ENCODE measurements at places on chromosomes 5 and 9.
A peak's percentile ranks its signal among the peaks of the same experiment; 100 is the strongest.

DNA sequence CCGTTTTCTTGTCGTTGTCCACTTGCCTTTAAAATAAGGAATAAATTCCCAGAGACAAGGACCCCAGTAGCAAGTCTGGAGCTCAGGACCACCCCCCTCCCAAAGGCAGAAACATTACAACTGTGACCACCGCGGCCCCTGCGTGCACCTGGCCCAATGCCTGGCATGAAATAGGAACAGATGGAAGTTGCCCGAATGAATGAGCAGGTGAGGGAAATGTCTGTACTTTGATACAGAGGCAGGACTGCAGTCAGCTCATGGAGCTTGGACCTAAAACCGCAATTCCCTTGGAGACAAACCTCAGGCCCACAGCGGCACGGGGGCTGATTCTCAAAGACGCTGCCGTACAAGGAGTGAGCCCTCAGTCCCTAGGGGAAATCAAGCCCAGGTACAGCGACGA, 55.3 kb upstream of the SARDH start:
- DNase-seq = no peak

DNA sequence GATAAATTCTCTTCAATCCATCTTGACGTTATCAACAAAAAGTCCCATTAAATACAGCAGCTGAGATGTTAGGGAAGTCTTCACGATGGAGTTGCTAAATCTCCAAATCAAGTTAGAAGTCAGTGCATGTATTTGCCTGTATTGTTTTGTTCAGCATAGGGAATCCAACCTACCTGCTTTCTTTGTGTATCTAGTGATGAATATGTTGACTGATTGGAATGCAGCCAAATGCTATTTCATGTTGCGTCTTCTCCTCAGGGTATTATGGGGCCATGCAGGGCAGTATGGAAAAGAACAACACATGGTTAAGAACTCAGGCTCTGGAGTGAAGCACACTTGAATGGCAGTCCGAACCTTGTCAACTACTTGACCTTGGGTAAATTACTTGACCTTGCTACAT, 529.5 kb upstream of the ZNF462 start:
- DNase-seq = no peak

GRCh38 chr5:78776637-78777036, 128.1 kb upstream of the LHFPL2 start:
- no peak for DNase-seq

DNA sequence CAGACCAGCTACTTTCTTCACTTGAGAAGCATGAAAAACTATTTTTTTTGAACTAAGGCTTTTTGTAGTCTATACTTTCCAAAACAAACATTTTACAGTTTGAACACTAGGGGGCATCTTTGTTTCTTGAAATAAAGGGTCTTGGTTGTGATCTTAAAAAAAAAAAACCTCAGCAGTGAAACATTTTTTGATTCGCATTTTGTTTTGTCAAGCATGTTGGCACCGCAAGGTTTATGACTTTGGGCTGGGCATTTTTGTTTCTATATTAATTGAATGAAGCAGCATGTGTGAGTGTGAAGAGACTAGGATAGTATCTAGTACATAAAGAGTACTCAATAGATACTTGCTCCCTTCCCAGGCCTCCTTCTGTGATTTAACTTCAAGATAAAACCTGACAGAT, 31.6 kb upstream of the ACOT12 start:
- DNase-seq = no peak

- no peak for DNase-seq
Observed at GRCh38 chr5:66966439-66966838, 230.2 kb downstream of the CD180 start.

DNA sequence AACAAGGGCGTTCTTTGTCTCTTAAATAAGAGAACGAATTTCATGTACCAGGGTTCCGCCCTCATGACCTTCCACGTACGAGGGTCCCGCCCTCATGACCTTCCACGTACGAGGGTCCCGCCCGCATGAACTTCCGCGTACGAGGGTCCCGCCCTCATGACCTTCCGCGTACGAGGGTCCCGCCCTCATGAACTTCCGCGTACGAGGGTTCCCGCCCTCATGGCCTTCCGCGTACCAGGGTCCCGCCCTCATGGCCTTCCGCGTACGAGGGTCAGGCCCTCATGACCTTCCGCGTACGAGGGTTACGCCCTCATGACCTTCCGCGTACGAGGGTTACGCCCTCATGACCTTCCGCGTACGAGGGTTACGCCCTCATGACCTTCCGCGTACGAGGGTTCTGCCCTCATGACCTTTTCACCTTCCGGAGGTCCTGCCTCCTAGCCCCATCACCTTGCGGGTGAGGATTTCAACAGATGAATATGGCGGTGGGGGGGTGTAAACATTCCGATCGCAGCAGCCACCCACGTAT, 273.9 kb upstream of the ADAMTS16 start:
- no peak for DNase-seq

DNA sequence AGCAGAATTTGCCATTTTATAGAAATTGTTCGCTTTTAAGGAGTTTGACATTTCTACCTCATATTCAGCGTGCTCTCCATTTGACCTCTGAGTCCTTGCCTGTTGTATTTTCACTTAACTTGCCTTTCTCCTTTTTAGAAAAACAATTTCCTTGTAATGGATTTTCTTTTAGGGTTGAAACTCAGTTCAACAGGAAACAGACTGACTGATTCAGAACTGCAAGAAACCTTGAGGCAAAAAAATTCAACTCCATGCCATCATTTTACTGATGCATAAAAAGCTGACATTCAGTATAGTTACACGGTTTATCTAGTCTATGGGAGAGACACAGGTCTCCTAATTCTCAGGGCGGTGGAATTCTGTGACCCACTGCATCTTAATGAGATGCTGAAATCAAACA, 59.8 kb downstream of the MRPS30 start:
- DNase-seq = no peak

DNA sequence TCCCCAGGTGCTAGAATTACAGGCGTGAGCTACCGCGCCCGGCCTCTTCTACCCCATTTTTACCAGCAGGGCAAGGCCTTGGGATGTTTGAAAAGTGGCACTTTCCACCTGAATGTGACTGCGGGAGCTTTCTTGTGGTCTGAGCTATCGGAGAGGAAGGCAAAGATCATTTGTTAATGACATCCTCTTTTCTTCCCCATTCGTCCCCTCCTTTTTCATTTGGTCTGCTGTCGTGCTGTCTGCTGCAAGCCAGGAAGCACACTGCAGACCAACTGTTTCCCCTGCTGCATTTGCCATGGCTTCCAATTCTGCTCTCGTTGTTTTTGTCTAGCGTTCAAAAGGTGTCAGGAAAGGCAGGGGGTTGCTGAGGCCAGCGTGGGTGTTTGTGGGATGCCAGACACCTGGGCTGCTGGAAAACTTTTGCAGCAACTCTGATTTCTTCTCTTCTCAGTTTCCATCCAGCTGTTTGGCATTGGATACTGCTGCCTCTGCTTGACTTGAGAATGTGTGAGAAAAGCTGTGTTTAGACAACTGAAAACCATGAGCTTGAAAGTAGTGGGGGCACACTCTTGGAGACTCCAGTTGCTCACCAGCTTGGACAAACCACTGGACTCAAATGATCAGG, 196.4 kb upstream of the MSX2 start:
- DNase-seq = no peak

- DNase-seq = no peak
Observed at GRCh38 chr5:180474569-180474968, 19.6 kb upstream of the CNOT6 start.

DNA sequence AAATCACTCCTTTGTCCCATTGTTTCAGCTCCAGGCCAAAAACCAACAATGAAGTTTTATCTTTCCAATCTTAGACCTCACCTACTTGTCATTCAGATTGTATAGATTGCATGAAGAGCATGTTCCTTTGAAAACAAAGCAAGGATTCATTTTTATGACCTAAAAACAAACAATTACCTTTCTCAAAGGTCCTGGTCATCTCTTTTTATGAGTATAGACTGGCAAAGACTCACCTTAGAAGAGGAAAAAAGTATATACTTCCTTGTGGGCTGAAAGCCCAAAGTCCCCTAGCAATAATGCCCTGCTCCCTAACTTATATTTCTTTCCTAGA, 28.4 kb upstream of the TLE1 start:
- DNase-seq = no peak

- peak; percentile 5 for DNase-seq
Observed at GRCh38 chr5:79025054-79025472, 40.0 kb upstream of the ARSB start.

DNA sequence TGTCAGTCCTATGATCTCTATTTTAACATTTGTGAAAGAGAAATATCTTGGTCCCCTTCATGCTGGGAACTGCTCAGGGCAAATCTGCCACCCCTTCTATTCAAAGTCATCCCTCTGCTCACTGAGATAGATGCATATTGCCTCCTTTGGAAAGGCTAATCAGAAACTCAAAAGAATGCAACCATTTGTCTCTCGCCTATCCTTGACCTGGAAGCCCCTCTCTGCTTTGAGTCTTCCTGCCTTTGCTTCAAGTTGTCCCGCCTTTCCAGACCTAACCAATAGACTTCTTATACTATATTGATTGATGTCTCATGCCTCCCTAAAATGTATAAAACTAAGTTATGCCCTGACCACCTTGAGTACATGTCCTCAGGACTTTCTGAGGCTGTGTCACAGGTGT, 97.0 kb downstream of the PSAT1 start:
- DNase-seq = no peak

DNA sequence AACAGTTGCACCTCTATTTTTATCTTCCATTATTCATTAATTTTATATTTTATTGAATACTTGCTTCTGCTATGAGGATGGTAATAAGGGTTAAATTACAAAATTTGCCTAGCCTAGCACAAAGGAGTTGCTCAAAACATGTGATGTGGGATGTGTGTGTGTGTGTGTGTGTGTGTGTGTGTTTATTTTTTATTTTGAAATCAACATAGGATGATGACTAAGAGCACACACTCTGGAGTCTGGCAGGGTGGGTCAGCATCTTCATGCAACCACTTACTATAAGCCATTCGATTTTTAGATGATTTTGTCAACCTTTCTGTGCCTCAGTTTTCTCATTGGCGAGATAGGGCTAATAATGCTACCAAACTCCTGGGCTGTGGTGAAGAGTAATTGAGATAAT, 57.7 kb upstream of the MAMDC2 start:
- DNase-seq = no peak

DNA sequence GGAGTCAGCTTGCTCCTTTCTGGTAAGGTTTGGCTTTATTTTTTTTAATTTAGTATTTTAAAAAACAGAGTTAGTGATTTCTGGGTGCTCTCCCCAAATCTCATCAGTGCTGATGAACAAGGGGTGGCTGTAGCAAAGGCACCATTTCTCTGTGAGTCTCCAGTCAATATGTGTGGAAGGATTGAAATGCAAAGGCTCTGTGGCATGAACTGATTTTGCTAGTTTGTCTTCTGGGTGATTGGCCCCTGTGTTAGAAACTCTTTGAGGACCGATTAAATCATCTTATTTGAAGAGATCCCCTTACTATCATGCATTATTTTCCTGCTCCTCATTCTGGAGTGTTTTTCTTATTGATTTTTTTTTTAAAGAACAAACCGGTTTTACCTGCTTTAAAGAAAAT, 596 bp downstream of the TEK start:
- DNase-seq = no peak

GRCh38 chr9:129889941-129890717, 54.9 kb downstream of the USP20 start:
- DNase-seq = peak; percentile 68

DNA sequence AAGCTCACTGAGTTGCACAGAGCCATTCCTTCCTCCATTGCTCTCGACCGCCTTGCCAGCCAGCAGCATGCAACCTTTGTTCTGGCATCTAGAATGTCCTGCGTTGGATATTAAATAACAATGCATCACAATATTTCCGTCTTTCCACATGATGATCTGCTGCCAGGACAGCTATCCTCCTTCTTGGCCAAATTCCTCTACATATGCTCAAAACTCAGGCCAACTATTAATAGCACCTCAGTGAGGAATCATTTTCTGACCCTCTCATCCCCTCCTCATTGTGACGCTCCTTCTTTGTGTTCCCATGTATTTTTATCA, 128.6 kb downstream of the MYO10 start:
- DNase-seq = no peak

GRCh38 chr9:133089271-133089671, 27.5 kb downstream of the CEL start:
- DNase-seq = no peak

- no peak for DNase-seq
Observed at GRCh38 chr5:34524123-34524522, 132.0 kb upstream of the RAI14 start.

- DNase-seq = no peak
Observed at GRCh38 chr9:130920233-130920632, 18.8 kb downstream of the FIBCD1 start.

- no peak for DNase-seq
Observed at GRCh38 chr5:175671013-175671412, 13.1 kb downstream of the HRH2 start.

GRCh38 chr5:178234750-178235587, 2.4 kb upstream of the PHYKPL start:
- peak; percentile 65 for DNase-seq

GRCh38 chr9:134154262-134154701, 10.1 kb downstream of the RNU6ATAC start:
- DNase-seq = no peak

DNA sequence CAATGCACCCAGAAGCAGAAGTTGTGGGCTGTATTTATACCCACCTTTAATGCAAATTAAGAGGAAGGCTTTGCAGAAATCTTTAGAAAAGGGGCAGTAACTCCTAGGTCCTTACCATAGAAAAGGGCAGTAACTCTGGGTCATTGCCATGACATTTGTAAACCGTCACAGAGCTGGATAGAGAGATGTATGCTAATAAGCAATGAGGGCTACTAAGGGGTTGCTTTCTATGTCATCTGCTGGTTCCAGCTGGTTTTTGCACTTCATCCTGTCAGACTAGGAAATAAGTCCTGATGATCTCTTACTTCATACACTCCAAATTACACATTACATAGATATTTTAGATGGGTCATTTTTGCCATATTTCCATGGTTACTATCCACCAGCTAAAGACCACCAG, 299.1 kb upstream of the TYRP1 start:
- no peak for DNase-seq

GRCh38 chr9:752201-752600, 89.3 kb upstream of the DMRT1 start:
- DNase-seq = no peak

DNA sequence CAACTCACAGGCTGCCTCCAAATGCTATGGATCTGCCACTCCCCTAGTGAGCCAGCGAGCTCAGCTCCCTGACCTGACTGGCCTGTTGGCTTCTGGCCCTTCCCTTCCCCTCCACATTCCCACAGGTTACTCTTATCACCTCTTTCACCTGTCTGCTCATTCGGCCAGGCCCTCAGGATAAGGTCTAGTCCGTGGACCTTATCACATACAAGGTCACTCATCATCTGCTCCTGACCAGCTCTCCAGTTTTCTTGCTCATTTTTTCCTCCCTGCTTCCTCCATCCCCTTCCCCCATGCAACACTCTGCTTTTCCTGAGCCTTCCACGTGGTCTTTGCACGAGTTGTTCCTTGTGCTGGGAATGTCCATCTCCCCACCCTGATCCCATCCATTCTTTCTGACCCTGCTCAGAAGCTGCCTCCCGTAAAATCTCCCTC, 25.9 kb upstream of the NDST1 start:
- no peak for DNase-seq

- DNase-seq = no peak
Observed at GRCh38 chr9:87849144-87849758, 33.4 kb upstream of the SPATA31E1 start.

GRCh38 chr9:112858625-112859147, 32.0 kb downstream of the SLC46A2 start:
- DNase-seq = no peak

All from stimulated activated CD4-positive, alpha-beta T cell treated with anti-CD3 and anti-CD28 coated beads, TNF-alpha, amount 100 ng/mL, for 48 hours (primary cell).